A673 (cell line): ENCODE measurements at places on chromosomes 7 and 10. TPM values are rescaled to one million over a fixed set of nuclear protein-coding genes. Genes with fewer than 3 reads are reported as not detected.

DNA sequence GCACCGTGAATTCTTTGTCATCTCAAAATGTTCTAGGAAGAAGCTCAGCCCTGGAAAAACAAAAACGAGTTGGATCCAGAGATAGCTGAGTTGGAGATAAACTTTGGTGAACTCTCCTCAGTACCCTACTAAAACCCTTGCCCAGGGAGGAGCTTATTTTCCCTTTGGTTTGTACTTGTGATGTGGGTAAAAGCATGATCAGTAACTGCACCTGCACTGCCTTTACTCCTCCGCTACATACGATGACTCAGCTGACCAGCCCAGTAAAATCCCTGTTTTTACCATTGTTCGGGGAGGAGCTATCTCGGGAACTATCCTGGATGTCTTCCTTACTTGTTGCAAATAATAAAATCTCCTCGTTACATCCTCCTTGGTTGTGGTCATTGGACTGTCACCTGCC, 359.3 kb downstream of the SH2D4B start:
- DNase-seq = no peak

DNA sequence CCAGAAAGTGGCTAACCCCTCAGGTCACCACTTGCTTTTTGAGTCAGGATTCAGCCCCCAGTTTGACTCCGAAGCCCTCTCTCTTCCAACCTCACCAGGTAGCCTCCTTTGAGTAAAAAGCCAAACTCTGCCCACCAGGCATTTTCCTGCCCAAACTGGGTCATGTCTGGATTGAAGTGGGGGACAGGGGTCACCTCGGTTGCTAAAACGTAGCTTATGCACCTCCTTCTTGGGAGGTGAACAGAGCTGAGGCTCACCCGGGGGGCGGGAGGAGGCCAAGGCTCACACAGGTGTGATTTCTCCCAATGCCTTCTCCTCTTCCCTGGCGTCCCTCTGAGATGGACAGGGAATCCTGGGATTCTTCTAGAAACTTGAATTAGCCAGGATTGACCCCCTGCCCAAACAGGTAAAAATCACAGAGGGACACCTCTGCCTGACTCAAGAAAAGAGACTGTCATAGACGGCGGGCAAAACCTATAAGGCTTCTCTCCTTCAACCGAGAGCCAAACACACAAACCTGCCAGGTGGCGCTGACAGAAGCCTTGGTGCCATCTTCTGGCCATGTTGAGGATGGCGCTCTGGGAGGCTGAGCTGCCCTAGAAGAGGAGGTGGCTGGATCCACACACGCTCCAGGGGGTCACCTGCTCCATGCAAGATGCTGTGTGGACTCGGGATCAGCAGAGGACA, 51.6 kb downstream of the PRLHR start:
- peak; percentile 40 for DNase-seq

DNA sequence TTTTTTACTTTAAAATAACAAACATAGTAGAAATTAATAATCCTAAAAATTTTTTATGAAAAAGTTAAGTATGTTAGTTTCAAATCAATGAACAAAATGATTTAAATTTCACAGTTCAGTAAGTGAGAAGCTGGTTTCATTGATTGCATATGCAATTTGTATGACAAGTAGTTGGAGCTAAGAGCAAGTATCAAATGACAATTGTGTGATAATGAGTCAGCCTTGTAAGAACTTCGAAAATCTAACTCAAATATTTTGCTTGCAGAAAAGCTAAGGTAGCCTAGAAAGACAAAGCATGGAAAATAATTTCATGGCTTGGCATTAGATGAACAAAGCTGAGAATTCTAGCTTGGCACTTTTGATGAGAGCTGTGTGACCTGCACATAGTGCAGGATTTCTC, 111.5 kb downstream of the HDAC9 start:
- DNase-seq = no peak

GRCh38 chr10:69558559-69558958, 14.7 kb downstream of the NEUROG3 start:
- DNase-seq = no peak

AKR1C8 gene
- total RNA-seq = 0.48 and 0.58 TPM in 2 replicates

DNA sequence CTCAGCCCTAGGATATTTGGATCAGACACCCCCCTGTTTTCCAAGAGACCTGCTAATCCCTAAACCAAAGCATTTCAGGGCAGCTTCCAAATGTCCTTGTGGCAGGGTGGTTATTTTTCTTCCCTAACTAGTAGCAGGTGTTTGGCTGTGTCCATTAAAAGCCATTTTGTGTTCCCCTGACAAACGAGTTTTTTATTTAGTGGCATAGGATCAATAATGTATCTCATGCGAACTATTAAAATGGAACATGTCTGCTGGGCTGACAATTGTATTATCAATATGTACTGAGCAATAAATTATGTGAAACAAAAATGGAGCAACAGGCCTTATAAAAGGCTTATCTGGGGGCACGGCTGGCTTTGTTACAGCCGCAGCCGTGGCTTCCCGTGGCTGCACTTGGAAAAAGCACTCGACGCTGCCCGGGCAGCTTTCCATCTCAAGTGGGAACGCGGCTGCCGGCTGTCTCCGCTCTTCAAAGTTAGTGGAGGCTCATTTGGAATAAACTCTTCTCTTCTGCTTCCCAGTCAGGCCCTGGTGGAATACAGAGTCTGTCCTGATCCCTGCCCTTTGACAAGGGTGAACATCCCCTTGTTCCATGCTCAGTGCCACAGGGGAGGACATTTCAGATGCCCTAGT, 554.3 kb downstream of the TYW1 start:
- no peak for DNase-seq

- no peak for DNase-seq
Observed at GRCh38 chr10:131006458-131007256, 304.9 kb downstream of the TCERG1L start.

DNA sequence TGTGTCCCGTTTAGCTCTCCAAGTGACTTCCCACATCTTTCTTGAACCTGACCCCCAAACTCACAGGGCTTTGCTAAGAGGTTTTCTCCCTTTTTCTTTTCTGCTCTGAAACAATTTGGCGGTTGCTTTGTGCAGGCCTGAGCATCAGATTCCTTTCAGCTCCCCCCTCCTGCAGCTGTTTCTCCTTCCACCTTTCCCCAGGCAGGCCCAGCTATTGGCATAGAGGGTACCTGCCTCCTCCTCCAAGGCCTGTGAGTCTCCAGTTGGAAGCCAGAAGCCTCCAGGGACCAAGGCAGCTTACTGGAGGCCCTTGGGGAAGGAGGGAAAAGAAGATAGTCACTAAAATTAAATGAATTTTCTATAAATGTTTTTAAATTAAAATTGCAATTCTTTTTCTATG, 7.7 kb downstream of the VAX1 start:
- no peak for DNase-seq

- DNase-seq = no peak
Observed at GRCh38 chr10:132100091-132100481, 34.3 kb downstream of the JAKMIP3 start.

- DNase-seq = no peak
Observed at GRCh38 chr10:90023950-90024349, 322.6 kb downstream of the KIF20B start.

- DNase-seq = no peak
Observed at GRCh38 chr7:2928256-2928612, 84.1 kb upstream of the GNA12 start.

DNA sequence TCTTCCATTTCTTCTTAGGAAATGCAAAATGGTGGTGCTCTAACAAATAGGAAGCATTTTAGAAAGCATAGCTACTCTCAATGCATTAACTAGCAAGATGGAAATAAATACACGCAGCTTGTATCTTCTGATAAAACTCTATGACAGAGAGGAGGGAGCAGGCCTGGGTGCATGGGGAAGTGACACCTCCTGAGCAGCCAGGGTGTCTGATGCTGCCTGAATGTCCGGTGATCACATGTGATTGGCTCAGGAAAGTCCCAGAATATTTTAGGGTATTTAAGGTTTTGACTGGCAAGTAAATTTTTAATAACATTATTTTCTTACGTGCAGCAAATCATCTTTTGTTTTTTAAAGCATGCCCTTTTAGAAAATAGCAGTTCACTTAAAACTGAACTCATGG, 261.0 kb upstream of the KLF6 start:
- no peak for DNase-seq

GRCh38 chr7:141118767-141119166, 44.9 kb downstream of the TMEM178B start:
- no peak for DNase-seq

HERPUD2 gene
- 23.1 and 23.3 TPM in 2 replicates for total RNA-seq

GRCh38 chr10:45246522-45246921, 68.9 kb downstream of the OR13A1 start:
- DNase-seq = no peak

- DNase-seq = no peak
Observed at GRCh38 chr7:80593869-80594586, 44.4 kb upstream of the CD36 start.

DNA sequence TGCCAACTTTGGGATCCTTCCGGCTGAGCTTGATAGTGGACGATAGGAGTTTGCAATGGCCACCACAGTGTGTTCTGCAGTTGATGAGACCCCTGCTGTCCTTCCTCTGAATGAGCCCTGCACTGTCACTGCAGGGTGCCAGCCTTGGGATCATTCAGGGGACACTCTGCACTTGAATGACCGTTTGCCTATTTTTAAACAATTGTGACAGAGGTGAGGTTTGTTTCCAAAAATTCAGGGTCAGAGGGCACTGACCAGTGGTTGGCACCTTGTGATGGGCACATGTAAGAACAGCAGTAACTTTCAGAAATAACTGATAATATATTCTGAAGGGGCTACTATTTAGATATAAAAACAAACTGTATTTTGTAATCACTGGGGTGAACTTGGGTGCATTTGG, 48.5 kb upstream of the ADARB2 start:
- DNase-seq = no peak

GRCh38 chr10:44990302-44990655, 10.4 kb upstream of the ZNF22 start:
- DNase-seq = peak; percentile 23

- no peak for DNase-seq
Observed at GRCh38 chr10:128140425-128140824, 14.2 kb upstream of the MKI67 start.

DNA sequence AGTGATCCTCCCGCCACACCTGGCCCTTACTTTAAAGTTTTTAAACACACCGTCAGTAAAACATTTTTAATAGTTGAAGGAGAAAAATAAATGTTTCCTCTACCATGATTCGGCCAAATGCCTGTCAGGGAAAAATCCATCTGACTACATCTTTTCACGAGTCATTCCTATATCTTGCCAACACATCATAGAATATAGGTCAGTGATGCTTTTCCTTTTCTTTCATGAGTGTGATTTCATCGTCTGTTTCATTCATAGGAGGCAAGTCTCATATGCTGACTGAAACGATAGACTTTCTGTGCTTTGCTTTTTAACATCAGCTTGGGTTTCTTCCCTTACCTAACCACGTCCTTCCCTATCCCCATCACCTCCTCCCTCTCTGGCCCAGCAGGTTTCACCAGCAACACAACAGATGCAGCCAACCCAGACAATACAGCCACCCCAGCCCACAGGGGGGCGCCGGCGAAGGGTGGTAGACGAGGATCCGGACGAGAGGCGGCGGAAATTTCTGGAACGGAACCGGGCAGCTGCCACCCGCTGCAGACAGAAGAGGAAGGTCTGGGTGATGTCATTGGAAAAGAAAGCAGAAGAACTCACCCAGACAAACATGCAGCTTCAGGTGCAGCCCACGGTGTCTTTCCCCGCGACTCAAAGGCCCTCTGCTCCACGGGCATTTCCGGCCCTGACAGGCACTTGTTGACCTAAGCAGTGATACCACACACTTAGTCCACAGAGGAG, 149.2 kb downstream of the TRIL start:
- DNase-seq = no peak

CASTOR2 gene
- total RNA-seq = 20.5 and 29.9 TPM in 2 replicates

VWA2 gene
- not detected in 2 replicates for total RNA-seq
